ENCODE measurements at places on chromosomes 3 and 15.

- DNase-seq, result no peak
Measured at GRCh38 chr3:169624533-169624972, 39.0 kb downstream of the MECOM start.

- no peak for DNase-seq
Measured at GRCh38 chr15:66261056-66261455, 7.5 kb upstream of the MEGF11 start.

DNA sequence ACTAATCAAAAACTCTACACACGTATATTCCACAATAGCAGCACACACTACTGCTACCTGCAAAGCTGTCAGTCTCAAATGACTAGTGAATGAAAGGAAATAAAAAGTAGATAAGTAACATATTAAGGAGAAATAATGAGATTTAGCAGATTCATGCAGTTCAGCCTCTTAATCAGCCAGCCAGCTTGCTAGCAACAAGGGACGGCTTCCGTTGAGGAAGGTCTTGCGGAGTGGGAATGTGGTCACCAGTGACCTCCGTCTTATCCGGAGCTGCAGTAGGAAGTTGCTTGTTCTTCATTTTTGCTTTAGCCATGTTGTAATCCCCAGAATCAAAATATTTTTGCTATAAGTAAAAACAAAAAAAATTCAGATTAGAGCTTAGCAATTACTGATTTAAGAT lies 17.1 kb downstream of the ARPP19 start:
- DNase-seq, result no peak

DNA sequence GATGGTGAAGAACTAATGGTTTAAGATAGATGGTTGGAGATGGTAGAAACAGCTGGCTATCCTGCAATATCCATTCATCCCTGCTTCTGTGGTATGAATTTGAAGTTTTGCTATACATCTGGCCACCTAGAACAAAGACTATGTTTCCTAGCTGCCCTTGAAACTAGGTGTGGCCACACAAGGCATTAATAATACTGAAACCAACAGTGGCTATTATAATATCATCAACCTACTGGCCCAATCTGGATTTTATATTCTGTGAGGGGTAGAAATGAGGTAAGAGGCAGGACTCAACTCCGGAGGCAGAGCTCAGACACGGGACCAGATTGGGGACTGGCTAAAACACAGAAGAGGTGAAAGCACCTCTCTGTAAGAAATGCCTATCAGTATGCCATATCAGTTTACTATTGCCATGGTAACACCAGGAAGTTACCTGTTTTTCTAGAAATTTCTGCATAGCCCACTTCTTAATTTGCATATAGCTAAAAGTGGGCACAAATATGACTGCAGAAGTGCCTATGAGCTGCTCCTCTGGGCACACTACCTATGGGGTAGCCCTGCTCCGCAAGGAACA lies 8.4 kb downstream of the IFT80 start:
- no peak for DNase-seq

GRCh38 chr3:117706037-117706436 lies 996.5 kb downstream of the TUSC7 start:
- no peak for DNase-seq

- DNase-seq, result no peak
Measured at GRCh38 chr3:159583662-159584061, 405.0 kb upstream of the IL12A start.

DNA sequence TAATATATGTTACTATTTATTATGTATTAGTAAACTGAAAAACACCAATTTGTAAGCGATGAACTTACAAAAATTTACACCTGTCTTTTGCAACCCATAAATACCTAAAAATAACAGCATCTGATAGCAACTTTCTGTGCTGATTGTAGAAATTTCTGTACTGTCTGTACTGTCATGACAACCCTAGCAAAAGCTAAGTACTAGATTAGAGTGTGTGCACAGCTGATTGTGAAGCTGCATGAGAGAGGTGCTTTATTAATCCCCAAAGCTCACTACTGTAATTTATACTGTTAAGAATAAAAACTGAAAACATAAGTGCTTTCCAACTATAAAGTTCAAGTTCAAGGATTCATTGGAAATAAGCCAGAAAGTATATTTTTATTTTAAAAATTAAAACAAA lies 815 bp downstream of the BCL2A1 start:
- DNase-seq, result no peak

DNA sequence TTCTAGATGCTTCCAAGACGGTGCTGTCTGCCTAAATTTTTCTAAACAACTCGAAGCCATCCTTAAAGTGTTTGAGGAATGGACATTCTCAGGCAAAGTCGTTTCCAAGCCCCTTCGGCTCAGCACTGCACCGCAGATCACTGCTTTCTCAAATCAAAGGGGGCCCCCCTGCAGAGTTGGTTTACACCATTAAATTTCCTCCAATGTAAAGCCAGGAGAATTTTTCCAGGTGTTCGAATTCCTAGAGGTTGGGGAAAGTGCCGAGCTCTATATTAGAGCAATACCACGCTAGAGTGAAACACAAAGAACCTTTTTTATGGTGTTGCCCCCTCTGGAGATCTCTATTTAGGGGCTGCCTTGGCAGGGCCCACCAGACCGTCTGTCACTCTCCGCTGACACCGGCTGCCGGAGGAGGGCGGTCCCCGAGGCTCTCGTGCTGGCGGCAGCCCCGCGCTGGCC lies 277.9 kb upstream of the NR2F2 start:
- no peak for DNase-seq

GRCh38 chr3:134352031-134352671 lies 22.1 kb downstream of the AMOTL2 start:
- no peak for DNase-seq

- DNase-seq, result no peak
Measured at GRCh38 chr3:125322166-125322565, 53.0 kb downstream of the ZNF148 start.

GRCh38 chr3:181497358-181497757 lies 214.4 kb upstream of the SOX2 start:
- DNase-seq, result no peak

GRCh38 chr15:77091097-77091496 lies 20.2 kb upstream of the TSPAN3 start:
- no peak for DNase-seq

DNA sequence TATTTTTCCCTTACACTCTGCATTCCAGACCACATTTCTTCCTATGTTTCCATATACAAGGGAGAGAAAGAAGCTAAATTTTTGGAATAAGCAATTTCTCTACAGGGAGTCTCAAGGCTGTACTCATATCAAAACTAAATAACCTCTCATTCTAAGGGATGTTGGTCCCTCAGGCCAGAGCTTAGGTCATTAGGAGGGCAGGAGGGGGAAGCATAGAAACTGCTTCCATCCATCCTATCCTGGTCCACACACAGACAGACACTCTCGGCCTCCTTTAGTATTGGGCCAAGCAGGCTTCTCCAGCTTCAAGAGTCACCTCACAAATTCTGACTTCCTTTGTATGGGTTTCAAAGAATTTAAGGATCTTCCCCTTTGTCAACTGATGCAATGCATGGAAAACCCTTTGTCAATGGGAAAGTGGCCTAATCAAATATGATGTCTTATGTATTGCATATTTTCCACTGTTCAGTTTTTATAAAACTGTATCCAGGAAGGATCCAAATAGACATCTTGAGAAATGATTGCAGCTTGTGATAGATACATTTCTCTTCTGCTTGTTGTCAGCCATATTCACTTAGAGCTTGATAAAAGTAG lies 140.7 kb upstream of the RARB start:
- no peak for DNase-seq

- no peak for DNase-seq
Measured at GRCh38 chr3:152719264-152719663, 115.7 kb upstream of the P2RY1 start.

Measured in stimulated activated CD4-positive, alpha-beta T cell treated with anti-CD3 and anti-CD28 coated beads, Interleukin-1b, Interleukin-23, amount 100 ng/mL, for 24 hours (primary cell).